ENCODE measurements at places on chromosomes 13 and 19.

DNA sequence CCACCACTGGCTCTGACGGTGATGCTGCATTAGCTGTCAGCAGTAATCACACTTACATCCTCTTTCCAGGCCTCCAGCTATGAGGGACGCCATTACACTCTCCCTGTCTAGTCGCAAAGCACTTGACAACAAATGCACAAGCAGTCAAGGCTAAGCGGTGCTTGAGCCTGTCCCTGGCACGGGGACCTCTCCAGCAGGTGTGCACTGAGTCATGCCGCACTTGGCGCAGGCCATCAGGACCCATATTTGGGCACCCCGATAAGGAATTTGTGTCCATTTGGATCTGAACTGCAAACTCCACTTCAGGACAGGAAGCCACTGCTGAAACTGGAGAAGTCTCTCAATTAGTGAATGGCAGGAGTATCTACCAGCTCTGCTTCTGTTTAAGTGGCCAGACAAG is 301.9 kb upstream of the OBI1 start:
- DNase-seq = no peak

GRCh38 chr13:64709079-64709478 is 2521.1 kb downstream of the PCDH9 start:
- no peak for DNase-seq

DNA sequence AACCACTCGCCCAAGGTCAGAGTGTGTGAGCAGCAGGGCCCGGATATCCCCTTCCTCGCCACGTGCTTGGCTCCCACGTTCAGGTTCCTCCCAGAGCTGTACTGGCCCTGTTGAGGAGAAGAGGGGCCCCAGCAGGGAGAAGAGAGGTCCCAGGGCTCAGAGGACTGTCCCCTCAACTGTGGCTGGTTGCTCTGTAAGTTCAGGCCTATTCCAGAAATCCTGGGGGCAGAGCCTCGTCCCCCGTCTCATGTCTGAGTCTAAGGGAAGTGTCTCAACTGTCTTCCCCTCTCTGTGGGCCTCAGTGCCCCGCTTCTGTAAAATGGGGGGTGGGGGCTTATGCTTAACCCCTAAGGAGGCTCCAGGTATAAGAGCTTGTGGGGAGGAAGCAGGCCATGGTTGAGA is 3.9 kb downstream of the PPP5C start:
- no peak for DNase-seq

- DNase-seq = peak; percentile 11
Measured at GRCh38 chr19:17322854-17323253, 11.8 kb downstream of the ANO8 start.

GRCh38 chr19:49333811-49334288 is 1.4 kb upstream of the CD37 start:
- no peak for DNase-seq

DNA sequence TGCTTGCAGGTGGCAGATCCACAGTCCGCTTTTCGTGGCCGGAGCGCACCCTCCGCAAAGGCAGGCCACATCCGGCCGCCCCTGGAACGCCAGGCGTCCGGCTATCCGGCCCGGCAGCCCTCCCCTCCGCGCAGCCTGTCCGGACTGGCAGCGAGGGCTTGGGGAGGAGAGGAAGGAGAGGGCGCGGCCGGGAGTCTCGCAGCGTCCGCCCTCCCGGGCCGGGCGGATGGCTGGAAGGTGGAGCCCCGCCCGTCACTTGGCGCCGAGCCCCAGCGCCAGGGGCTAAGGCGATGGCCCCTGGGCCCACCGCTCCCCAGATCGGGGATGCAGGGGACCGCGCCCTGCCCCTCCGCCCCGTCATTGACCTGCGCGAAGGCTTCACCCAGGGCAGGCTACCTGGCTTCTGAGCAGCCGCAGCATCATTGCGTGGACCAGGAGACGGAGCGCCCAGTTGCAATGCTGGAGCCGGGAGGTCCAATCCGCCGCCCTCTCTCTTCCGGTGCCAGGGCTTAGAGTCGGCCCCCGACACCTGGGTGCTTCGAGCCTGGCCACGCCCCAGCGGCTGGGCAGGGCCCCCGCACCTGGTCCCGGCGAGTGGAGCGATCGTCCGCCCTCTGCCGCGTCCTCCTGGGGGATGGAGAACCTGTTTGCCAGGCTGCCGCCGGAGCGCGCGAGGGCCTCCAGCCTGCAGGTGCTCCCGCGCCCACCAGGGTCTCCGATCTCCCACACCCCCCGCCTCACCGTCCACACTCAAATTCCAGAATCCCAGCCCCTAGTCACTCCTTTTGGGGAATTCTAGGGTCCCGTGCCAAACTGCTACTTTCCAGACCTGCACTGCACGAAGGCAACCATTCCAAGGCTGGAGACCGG is at the start of gene FUT1:
TSS of gene FUT1 (minus strand) at position 146 of the 870 bp plus-strand sequence. CDS start 1,360 bp downstream, outside the sequence.
- no peak for DNase-seq

DNA sequence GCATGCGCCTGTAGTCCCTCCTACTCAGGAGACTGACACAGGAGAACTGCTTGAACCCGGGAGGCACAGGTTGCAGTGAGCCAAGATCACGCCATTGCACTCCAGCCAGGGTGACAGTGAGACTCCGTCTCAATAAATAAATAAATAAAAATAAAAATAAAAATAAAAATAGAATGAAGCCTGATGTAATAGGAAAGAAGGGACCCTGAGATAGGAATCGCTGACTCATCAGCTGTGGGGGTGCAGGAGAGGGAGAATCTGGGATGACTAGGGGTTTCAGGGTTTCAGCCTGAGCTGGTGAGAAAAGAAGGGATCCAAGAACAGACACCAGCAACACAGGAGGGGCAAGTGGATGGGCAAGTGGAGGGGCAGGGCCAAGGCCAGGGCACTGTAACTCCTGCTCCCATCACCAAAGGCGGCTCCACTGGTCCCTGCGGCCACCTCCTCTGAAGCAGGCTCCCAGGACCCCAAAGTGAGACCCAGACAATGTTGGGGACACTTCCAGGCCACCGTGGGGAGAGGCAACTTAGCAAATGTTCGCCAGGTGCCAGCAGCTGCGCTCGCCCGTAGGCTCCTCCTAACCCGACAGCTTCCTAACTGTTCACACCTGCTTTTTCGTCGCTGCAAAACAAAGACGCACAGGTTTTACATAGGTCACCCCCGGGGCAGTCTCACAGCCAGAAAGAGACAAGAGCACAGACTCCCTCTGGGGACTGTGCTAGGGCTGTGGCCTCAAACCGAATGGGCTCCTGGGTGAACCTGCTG is 1.2 kb downstream of the HAUS8 start:
- no peak for DNase-seq

DNA sequence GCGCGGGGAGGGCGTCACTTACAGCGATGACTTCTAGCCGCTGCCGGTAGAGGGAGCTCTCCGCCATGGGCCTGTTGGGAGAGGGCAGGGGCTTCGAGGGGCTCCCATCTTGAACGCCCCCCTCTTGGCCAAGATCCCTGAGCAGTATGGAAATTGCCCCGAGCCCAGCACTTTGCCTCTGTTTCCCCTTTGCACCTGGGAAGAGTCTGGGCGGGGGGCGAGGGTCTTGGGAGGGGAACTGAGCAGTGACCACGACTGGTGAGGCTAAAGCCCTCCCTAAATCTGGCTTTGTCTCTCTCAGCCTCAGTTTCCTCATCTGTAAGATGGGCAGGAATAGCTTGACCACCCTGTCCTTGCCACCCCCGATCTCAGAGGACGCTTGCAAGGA is 2.8 kb downstream of the PALM3 start:
- no peak for DNase-seq

- peak; percentile 44 for DNase-seq
Measured at GRCh38 chr19:45439569-45440258, 16.0 kb upstream of the ERCC1 start.

- DNase-seq = no peak
Measured at GRCh38 chr19:50001775-50002174, 23.4 kb downstream of the VRK3 start.

- DNase-seq = no peak
Measured at GRCh38 chr19:14432791-14433553, at the start of gene PKN1. TSS of gene PKN1 (plus strand) at chr19:14433306. CDS start at chr19:14433522, 216 bp downstream.

DNA sequence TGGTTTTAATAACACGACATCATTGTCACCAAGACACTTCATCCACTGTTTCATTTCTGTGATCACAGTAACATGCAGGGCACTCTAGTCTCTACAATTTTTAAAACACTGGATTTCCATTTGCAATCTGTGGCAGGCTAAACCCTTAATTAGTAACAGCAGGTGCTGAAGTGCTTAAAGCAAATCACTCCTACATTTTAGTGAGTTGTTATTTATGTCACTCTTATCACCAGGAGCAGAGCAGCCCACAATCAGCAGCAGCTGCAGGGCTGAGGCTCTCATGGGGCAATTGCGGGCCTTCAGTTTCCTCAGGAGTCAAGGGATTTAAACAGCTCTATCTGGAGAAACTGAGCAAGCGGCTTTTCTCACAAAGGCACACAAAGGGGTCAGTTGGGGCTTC is 1.6 kb downstream of the SOHLH2 start:
- DNase-seq = no peak

GRCh38 chr13:85640727-85641126 is 158.5 kb downstream of the SLITRK6 start:
- no peak for DNase-seq

DNA sequence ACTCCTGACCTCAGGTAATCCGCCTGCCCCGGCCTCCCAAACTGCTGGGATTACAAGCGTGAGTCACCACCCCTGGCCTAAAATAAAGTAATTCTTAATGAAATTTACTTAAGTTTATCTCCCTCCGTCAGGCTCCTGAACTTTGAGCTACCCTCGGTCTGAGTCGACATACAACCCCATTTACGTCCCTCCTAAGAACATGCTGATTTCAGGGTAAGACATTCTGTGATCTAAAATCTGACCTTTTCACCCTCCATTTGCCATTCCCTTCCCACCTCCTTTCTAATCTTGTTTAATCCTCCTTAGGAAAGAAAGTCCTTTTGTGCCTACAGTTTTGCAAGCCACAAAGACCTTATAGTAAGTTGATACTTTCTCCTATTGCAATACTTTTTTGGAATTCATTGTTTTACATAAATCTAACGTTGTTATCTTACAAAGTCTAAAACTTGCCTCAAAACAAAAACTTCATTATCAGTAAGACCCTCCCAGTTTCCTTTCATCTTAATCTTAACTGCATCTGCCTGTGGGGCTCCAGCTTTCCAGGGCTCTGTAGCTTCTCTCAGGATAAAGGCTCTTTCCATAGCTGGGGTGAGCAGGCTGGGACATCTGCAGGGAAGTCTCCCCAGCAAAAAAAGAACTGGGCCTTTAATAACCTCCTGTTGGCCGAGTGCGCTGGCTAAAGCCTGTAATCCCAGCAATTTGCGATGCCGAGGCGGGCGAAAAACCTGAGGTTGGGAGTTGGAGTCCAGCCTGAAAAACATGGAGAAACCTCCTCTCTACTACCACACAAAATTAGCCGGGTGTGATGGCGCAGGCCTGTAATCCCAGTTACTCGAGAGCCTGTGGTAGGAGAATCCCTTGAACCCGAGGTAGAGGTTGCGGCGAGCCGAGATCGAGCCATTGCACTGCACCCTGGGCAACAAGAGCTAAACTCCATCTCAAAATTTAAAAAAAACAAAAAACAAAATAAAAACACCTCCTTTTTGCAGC is 143.1 kb downstream of the ZNF737 start:
- peak; percentile 1 for DNase-seq

DNA sequence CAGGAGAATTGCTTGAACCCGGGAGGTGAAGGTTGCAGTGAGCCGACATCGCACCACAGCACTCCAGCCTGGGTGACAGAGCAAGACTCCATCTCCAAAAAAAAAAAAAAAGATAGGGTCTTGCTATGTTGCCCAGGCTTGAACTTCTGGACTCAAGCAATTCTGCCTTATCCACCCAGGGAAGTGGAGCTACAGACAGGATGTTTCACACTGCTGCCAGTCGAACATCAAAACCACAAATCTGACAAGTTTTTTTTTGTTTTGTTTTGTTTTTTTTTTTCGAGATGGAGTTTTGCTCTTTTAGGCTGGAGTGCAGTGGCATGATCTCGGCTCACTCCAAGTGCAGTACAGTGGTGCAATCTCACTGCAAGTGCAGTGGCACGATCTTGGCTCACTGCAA is 10.8 kb downstream of the XPO4 start:
- no peak for DNase-seq

DNA sequence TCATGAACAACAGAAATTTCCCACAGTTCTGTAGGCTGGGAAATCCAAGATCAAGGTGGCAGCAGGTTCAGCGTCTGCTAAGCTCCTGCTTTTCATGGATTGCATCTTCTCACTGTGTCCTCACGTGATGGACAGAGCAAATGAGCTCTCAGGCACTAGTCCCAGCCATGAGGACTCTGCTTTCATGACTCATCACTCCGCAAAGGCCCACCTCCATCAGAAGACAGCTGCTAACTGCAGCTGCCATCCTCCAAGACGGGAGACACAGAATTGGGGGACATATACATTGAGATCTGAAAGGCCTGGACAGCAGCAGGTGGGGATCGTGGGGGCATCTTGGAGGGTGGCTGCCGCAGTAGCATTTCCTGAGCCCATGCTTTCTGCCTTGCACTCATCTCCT is 44.4 kb upstream of the SPATA13 start:
- DNase-seq = no peak

DNA sequence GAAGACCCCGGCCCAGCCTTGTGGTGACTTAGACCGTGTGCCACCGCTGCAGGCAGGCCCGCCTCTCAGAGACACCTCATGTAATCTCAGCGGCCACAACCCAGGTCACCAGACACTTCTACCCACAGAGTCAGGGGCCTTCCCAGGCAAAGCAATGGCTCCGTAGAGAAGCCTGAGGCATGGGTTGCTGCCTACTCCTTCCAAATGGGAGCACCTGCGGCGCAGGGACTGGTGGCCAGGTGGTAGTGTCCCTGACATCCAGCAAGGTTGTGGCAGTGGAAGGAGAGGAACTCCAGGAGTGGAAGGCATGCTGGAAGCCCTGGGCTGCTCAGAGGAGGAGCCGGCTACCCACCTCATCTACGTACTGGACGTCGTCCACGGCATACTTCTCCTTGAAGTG is 21.0 kb downstream of the PEPD start:
- no peak for DNase-seq

- DNase-seq = no peak
Measured at GRCh38 chr13:36736119-36736726, 62.4 kb downstream of the SERTM1 start.

DNA sequence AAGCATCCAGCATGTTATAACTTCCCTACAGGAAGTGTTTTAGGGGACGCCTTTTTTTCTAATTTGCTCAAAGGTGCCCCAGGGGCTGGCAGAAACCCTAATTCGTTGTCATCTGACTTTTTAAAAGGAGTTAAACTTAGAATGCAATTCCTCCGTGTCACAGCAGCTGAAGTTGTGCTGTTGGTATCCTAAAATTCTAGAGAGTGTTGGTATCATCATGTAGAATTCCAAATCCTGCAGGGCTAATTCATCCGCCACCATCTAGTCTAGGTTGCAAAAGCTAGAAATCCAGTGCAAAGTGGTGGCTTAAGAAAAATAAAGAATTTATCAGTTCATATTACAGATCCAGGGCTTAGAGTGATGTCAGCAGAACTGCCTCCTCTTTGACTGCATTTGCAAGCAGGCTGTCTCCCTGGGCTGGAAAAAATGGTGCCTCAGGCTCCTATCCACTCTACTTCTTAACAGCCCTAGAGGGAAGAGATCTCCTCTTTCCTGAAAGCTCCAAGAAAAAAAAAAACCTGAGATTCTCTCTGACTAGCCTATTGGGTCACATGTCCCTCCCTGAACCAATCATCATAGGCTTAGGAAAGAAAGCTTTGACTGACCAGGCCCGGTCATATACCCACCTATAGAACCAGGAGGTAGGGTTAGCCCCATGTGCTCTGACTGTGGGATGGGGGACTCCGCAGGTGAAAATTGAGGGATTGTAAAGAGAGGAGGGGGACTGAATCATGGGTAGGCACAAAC is 73.0 kb downstream of the MAP4K1 start:
- DNase-seq = no peak
